Activated CD8-positive, alpha-beta memory T cell treated with anti-CD3 and anti-CD28 coated beads for 24 hours (primary cell): ENCODE measurements at places on chromosomes 6 and 20.
A peak's percentile ranks its signal among the peaks of the same experiment; 100 is the strongest.

GRCh38 chr20:22825546-22825945 is 209.6 kb upstream of the SSTR4 start:
- DNase-seq = no peak

- DNase-seq = no peak
Observed at GRCh38 chr20:37558779-37559178, 31.1 kb upstream of the BLCAP start.

DNA sequence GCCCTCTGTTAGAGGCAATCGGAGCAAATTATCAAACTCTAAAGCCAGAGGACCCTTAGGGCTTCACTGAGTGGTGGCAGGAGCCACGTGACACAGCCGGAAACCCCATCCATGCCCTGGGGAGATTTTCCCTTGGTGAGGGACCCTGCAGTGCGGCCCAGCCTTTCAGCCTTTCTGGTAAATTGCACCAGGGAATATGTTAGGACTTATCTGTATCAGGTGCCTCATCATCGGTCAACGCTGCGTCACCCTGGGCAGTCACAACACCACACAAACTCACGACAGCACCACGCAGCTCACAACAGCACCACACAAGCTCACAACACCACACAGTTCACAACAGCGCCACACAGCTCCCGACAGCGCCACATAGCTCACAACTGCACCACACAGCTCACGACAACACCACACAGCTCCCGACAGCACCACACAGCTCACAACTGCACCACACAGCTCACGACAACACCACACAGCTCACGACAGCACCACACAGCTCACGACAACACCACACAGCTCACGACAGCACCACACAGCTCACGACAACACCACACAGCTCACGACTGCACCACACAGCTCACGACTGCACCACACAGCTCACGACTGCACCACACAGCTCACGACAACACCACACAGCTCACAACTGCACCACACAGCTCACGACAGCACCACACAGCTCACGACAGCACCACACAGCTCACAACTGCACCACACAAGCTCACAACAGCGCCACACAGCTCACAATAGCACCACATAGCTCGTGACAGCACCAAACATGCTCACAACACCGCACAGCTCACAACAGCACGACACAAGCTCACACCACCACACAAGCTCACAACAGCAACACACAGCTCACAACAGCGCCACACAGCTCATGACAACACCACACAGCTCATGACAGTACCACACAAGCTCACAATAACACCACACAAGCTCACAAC is 199.0 kb downstream of the DLL1 start:
- DNase-seq = no peak

DNA sequence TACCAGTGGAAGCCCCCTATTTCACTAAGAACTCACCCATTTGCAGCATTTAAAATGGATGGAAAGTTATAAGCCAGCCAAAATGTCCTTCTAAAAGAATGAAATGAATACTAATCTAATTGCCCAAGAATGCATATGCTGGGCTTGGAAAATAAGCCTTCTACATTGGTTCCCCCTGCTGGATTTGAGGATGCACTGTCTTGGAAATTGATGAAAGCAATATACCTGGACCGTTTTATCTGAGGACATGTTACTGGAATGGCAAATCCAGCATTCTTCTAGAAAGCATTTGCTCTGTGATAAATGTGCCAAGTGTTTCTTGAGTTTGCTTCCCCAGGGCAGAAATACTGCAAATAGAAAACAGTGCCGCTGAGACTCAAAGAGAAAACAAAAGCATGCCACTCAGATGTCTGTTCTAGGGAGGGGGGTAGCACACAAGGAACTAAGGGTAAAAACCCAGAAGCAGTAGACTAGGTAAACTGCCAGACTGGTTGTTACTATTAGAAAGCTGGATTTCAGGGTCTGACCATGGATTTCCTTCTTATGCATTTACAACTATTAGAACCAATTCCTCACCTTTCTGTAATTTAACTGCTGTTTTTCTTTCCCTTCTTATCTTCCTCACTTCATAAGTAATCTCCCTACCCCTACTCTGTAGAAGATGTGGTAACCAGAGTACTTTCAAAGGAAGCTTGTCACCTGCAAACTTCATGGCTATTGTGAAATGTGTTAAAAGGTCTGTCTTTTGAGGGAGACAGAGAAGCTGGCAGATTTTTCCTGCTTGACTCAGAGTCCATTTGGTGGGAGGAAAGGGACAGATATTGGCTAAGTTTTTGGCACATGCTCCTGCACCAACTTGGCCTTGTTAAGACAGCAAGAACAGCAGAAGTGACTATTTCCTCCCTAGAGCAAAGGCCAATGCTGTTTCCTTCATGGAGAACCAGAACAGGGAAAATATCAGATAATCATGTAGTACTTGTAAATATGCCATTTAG is 642.6 kb downstream of the KIF16B start:
- no peak for DNase-seq

- no peak for DNase-seq
Observed at GRCh38 chr6:26027491-26028211, 59.6 kb upstream of the HFE start.

DNA sequence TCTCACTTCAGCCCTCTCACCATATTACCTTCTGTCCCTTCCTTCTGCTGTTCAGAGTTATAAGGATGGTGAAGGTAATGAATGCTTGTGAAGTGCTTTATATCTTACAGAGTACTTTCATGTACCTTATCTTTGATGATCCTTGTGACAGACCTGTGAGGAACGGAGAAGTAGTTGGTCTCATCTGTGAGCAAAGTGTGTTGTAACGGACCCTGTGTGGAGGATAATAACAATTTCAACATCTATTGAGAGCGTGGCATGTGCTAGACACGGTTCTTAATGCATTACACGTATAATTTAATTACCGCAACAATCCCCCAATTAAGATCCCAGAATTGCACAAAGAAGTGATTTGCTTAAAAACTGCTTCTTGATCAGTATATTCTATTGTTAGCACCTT is 124.6 kb downstream of the ANKS1A start:
- no peak for DNase-seq

DNA sequence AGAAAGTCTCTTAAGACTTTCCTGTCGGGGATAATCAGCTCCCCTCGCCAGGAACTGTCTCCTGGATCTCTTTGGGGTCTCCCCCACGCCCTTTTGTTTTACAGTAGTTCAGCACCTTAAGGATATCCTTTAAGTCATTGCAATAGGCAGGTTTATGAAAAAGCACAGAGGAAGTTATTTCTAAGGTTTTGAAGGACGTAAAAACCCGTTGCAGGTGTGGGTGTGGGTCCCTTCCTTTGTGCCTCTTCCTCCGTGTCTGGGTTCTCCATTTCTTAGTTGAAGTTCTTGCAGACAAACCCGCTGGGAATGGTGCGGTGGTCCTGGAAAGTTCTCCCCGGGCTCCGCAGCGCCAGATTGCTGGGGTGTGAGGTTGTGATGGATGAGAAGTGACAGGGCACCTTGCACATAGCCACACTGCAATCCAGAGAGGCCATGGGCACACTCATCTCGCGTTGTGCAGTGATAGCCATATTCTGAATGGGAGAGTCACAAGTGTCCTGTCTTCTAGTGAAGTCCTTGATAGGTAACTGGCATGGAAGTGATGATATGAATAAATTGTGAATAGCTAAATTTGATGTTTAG is 65.2 kb downstream of the GTF2H5 start:
- DNase-seq = peak; percentile 58

GRCh38 chr6:36793913-36794712 is 45.1 kb downstream of the CPNE5 start:
- no peak for DNase-seq

DNA sequence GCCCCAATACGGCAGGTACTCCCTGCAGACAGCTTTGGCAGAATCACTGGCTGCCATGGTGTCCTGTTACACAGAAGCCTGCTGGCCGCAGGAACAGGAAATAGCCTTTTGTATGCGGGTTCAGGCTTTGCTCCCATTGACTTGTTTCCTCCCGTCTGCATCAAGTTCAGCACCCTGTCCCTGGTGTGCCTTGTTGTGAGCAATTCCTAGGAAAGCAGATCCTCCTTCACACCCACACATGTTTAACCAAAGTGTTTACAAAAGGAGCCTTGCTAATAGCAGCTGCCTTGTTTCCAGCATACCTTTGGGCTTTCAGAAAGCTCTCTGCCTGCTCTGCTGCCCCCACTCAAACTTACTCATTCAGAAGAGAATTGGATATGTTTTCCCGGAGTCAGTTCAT is 127.2 kb upstream of the SUPT3H start:
- no peak for DNase-seq

- DNase-seq = no peak
Observed at GRCh38 chr6:160795721-160796120, 93.7 kb downstream of the PLG start.

- no peak for DNase-seq
Observed at GRCh38 chr6:113352831-113353230, 504.3 kb upstream of the MARCKS start.

DNA sequence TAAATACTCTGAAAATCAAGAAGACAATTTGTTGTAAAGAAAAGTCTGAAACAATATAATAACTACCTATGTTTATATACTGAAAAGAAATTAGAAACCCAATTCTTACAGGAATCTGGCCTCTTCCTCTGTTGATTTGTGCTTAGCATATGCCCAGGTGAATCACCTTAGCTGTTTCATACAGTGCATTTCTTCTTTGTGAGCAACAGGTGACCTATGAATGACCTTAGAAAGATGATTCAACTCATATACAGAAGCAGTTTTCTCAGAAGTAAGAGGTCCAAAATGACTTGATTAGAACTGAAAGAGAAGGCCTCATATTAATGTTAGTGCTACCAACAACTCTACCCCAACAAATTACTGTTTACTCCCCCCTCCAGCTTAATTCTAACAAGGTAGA is 419.5 kb upstream of the ID4 start:
- DNase-seq = no peak

- no peak for DNase-seq
Observed at GRCh38 chr6:144597511-144597910, 312.4 kb downstream of the UTRN start.

- DNase-seq = no peak
Observed at GRCh38 chr20:14055127-14055742, 59.9 kb downstream of the MACROD2 start.

GRCh38 chr6:121435444-121436069 is at the start of gene GJA1:
GJA1 (plus strand) TSS chr6:121435646; CDS start chr6:121446848, 11,202 bp downstream.
- no peak for DNase-seq

- no peak for DNase-seq
Observed at GRCh38 chr20:19986419-19986818, 30.7 kb upstream of the NAA20 start.

DNA sequence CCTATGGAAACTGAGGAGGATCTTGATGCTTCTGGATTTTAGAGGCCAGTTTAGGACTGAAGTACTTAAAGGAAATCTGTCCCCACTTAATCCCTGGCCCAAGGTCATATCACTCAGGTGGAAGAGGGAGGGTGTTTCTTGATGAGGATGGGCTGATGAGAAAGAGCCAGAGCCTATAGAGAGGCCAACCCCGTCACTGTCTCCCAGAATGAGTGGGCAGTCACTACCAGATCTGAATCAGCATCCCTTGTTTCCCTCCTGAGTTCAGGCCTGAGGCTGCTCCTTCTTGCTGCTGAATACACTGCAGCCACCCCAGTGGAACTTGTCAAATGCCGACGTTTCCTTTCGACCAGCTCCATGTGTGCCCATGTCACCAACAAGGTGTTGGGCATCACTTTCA is 14.8 kb downstream of the ARMC12 start:
- no peak for DNase-seq

DNA sequence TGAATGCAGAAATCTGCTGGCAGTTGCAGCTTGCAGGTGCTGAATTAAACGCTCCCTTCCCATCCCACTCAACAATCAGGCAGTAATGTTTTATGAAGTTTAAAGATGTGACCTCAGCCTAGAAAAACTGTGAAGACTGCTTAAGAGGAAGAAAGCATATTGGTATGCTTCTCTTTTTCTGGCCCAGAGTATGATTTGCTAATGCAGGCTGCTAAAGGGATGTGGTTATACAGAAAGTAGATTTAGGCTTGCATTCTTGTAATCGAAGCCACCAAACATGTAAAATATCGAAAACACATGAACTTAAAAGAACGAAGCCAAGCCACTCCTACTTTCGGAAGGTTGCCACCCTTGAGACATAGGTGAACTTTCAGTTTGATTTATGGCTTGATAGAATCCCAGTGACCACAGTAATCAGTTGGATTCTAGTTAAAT is 40.7 kb downstream of the MAP3K5 start:
- no peak for DNase-seq

DNA sequence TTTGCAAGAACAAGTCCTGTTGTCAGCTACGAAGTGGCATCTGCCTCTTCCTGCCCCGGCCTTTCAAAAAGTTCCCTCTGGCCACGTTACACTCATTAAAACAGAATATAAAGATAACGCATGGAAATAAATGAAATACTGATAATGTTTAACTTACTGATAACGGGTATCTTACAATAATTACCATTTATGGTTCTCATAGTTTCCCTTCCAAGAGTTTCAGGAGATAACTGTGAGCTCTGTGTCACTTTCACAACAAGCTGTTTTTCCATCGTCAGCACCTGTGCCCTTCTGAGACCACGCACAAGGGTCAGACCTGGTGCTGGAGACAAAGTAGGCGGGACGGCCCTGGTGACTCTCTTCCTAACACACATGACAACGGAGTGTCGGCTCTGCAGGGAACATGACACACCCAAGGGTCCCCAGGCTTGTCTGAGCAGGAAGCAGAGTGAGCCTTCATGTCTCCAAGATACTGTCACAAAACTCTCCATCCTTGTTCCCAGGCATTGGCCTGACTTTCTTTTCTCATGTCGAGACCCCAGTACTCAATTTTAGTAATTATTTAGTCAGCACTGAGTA is 86.2 kb upstream of the THBS2 start:
- no peak for DNase-seq

DNA sequence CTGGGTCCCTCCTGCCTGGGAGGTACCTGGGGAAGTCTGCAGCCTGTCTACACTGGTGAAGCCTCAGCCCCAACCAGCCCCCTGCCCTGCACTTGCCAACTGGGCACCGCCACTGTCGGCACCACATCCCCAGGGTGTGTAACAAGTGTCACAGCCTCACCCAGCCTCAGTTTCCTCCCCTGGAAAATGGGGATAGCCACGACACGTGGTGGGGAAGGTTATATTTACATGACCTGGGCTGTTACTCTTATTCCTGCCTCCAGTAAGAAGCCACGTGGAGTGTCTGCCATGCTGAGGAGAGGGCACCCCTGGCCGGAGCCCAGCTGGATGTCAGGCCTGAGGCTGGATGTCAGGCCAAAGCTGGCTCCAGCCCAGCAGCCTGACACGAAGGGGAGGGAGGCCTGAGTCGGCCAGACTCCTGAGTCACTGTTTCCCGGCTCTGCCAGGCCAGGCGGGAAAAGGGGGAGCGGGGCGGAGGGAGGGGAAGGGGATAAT is 44.9 kb downstream of the SNAI1 start:
- DNase-seq = no peak

- no peak for DNase-seq
Observed at GRCh38 chr6:136508725-136509392, 41.4 kb downstream of the MAP7 start.
